Psoas muscle (tissue), 8 donors: ENCODE measurements at places on chromosomes 7 and 10.
A peak's percentile ranks its signal among the peaks of the same experiment; 100 is the strongest.

DNA sequence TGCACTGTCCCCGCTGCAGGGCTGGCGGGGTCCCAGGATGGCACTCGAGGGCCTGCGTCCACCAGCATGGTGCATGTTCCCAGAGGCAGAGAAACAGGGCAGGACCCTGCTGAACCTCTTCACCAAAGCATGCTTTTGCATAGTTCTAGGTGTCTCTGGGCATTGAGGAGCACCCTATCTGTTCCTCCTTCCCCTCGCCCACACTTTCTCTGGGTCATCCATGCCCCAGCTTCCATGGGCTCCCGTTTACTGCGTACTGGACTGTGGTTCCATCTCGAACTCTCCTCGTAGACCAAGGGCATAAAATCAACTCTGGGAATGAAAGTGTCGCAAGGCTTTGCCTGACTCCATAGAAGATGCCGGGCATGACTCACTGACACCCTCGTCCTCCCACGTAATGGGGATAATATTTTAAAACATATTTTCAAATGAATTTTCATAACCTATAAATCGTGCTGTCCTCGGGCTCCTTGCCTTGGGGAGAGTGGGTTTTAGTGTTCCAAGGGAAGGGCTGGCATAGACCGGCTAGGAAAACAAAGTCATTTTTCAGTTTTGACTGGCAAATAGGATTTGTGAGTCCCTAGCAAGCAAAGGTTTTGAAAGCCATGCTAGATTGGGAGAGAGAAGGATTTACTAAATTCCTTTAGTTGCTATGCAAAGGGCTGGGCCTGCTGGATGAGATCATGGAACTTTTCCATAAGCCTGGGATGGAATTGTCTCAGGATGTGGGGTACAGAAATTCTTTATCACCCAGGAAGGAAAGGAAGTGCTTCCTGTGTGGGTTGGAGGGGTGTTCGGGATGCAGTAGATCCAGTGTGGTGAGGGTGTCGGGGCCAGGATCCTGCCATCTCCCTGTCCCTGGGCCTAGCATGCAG is 498.7 kb upstream of the MKI67 start:
- H3K27ac ChIP-seq = no peak overlapping the region
- no peaks in the 10 kb centered on the region for H3K4me1 ChIP-seq
- no peaks in the 10 kb centered on the region for H3K36me3 ChIP-seq
- DNase-seq = no peak
- no peak overlapping the region for H3K4me3 ChIP-seq
- H3K27me3 ChIP-seq = peaks cover 3% of the 10 kb centered on the region

DNA sequence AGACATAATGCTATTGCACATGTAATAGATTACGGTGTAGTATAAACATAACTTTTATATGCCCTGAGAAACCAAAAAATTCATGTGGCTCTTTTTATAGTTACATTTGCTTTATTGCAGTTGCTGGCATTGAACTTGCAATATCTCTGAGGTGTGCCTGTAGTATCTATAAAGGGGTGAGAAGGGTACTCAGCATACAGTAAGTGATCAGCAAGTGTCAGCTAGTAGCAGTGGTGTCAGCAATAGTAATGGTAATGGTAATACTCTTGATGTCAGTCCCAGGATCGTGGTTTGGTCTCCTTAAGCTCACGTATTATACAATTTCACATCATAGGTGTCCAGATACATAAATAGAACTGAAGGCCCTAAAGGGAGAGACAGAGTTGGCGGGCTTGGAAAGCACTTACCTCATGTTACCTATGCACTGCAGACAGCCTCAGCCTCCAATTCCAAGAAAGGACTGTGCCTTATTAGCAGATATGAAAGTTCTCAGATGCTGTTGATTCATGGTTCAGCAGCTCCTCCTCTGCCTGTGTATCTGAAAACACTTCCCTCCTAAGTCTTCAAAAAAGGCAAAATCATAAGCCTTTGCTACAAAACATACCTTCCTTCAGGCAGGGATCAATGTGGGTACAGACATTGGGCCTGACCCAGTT is 6.6 kb upstream of the GIMAP7 start:
- no peaks in the 10 kb centered on the region for H3K27me3 ChIP-seq
- no peak overlapping the region for H3K27ac ChIP-seq
- no peaks in the 10 kb centered on the region for H3K4me1 ChIP-seq
- DNase-seq = no peak
- no peaks in the 10 kb centered on the region for H3K36me3 ChIP-seq
- H3K4me3 ChIP-seq = no peak overlapping the region

- no peak for DNase-seq
- H3K27me3 ChIP-seq = no peaks in the 10 kb centered on the region
- no peaks in the 10 kb centered on the region for H3K4me1 ChIP-seq
- no peak overlapping the region for H3K4me3 ChIP-seq
Observed at GRCh38 chr10:32073659-32074058, 17.4 kb upstream of the KIF5B start.

DNA sequence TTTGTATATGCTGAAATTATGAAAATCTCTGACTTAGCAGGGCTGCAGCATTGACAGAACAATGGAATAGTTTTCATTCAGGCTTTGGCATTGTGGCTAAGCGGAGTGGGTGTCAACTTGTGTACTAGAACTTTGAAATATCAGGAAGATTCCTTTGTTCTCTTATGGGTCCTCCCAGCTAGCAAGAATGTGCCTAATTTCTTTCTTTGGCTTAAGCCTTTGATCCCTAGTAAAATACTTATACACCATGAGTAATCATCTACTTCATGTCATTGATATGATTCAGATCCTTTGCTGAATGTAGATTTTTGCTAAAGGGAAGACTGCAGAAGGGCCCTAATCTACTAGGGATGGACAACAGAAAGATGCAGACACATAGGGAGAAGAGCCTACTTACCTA is 6.2 kb downstream of the AVL9 start:
- peaks cover 30% of the 10 kb centered on the region for H3K4me1 ChIP-seq
- no peaks in the 10 kb centered on the region for H3K27me3 ChIP-seq
- H3K27ac ChIP-seq = peak overlapping the region; percentile 51
- peak overlapping the region; percentile 2 for H3K4me3 ChIP-seq
- no peaks in the 10 kb centered on the region for H3K36me3 ChIP-seq

DNA sequence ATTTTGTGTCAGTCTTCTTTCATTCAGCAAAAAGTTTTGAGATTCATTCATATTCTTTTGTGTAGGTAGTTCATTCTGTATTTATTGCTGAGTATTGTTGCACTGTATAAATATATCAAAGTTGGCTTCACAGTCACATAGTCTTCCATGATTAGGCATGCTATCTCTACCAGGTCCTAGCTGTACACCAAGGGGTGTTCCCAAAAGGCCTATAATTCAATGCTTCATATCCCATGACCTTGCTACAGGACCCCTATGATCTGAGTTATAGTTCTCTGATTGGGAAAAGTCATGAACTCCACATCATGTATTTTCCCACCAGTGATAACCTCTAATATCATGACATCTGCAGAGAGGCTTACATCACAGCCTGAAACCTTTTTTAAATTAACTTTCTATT is 47.3 kb upstream of the MAGI2 start:
- H3K27ac ChIP-seq = no peak overlapping the region
- H3K27me3 ChIP-seq = peaks cover under 1% of the 10 kb centered on the region
- H3K4me1 ChIP-seq = no peaks in the 10 kb centered on the region
- no peaks in the 10 kb centered on the region for H3K36me3 ChIP-seq
- no peak overlapping the region for H3K4me3 ChIP-seq
- DNase-seq = no peak

GRCh38 chr10:129446183-129446581 is 20.9 kb upstream of the MGMT start:
- H3K36me3 ChIP-seq = no peaks in the 10 kb centered on the region
- H3K4me3 ChIP-seq = no peak overlapping the region
- H3K27ac ChIP-seq = no peak overlapping the region
- no peaks in the 10 kb centered on the region for H3K4me1 ChIP-seq
- DNase-seq = no peak

- no peaks in the 10 kb centered on the region for H3K27me3 ChIP-seq
- no peak for DNase-seq
- peaks cover 22% of the 10 kb centered on the region for H3K4me1 ChIP-seq
Observed at GRCh38 chr7:24908727-24909126, 71.3 kb downstream of the OSBPL3 start.

DNA sequence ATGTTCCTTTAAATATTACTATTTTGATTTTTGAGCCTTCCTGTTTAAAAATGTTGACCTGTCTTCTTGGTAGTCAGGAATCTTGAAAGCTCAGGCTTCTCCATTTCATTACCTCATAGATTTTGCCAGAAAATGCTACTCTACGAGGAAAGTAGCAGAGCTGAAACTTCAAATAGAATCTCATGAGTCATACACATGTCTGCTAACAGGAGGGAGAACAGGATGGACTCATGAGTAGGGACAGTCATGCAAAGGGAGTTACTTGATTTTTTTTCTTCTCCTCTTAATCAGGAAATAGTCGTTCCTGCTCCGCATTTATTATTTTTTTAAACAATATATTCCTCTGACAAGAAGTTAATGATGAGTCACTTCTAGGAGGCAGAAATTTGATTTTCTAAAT is 37.0 kb upstream of the MINDY3 start:
- no peaks in the 10 kb centered on the region for H3K27me3 ChIP-seq
- no peak for DNase-seq
- H3K27ac ChIP-seq = no peak overlapping the region
- no peak overlapping the region for H3K4me3 ChIP-seq
- H3K4me1 ChIP-seq = no peaks in the 10 kb centered on the region

GRCh38 chr7:4774658-4775249 is 669 bp upstream of the AP5Z1 start:
- H3K36me3 ChIP-seq = no peaks in the 10 kb centered on the region
- no peaks in the 10 kb centered on the region for H3K27me3 ChIP-seq

DNA sequence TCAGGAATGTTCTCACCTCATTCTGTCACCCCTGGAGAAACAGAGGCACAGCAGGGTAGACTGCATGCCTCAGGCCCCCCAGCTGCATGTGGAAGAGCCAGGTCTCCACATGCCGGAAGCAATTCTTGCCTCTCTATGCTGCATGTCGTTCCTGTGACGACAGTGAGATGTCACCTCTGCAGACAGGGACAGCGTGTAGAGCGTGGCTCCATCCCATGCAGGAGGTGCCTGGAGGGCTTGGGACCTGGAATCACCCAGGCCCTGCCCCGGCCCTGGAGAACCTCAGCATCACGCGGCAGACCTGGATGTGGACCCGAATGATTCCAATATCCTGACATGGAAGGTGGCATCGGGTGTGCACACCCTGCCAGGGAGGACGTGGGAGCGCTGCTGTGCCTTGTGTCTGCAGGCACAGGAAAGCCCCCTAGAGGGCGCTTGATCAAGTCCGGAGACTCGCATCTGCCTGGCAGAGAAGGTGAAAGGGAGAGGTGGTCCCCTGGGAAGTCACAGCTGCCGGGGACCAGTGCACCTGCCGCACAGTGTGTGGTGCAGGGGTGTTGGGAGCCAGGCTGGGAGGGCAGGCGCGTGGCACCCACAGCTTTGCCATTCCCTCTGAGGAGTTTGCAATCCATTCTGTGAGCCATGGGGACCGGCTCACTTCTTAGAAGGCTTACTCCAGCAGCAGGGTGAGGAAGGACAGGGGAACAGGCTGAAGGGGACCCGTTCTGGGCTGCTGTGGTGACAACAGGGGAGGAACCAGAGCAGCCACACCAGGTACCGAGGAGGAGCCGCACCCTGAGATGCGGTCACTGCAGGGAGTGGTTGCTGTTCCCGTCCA is 45.3 kb upstream of the EN2 start:
- DNase-seq = no peak
- no peak overlapping the region for H3K4me3 ChIP-seq

DNA sequence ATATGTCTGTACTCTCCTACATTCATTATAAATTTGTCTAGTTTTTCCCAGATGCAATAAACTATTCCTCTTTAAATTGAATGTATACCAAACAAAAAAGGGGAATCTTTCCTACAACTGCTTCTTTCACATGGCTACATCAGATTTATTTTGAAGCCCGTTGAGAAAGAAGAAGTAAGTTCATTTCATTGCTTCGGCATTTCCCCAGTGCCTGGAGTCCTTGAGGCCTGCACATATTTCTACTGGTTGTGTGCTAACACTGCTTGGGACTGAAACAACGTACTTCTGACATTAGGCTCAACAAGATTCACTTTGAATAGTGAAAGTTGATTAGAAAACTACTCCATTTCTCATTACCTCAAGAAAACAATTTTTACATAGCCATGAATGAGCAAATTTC is 201.7 kb downstream of the PHF14 start:
- H3K27me3 ChIP-seq = no peaks in the 10 kb centered on the region
- no peak overlapping the region for H3K4me3 ChIP-seq
- no peak for DNase-seq
- no peaks in the 10 kb centered on the region for H3K4me1 ChIP-seq
- no peak overlapping the region for H3K27ac ChIP-seq

DNA sequence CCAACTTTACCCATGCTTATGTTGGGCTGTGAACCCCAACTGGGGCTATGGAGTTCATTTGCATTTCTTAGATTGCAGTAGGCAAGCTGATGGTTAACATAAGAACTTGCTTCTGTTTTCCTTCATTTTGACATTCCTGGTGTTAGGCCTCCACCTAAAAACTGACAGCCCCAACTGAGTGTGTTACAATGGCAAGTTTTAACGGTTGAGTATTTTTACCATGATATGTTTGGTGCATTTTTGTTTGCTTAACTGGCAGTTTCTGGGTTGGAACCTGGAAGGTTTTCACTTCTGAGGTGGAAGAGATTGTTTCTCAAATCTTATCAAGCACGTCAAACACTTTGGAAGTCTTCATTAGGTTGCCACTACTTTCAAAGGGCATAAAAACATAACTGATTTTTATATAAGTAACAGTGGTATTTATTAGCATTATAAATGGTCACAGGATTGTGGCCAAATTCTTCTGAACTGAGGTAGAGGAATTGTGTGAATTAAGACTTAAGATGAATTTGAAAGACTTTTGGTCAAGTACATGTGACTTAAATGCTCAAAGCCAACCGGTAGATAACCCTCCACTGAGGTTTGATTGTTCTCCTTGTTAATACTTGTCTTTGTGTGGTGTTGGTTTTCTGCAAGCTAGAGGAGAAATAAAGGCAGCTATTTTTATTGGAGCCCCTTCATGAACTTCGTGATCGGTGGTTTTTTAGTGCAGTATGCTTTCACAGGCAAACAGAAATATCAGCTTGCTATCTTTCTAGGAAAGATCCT is 2.8 kb downstream of the BMI1 start:
- peaks cover 25% of the 10 kb centered on the region for H3K36me3 ChIP-seq
- no peak overlapping the region for H3K27ac ChIP-seq
- H3K27me3 ChIP-seq = no peaks in the 10 kb centered on the region

- H3K27me3 ChIP-seq = no peaks in the 10 kb centered on the region
- H3K4me3 ChIP-seq = no peak overlapping the region
- H3K36me3 ChIP-seq = no peaks in the 10 kb centered on the region
- H3K27ac ChIP-seq = no peak overlapping the region
- DNase-seq = no peak
Observed at GRCh38 chr7:2096692-2097387, 135.9 kb downstream of the MAD1L1 start.

DNA sequence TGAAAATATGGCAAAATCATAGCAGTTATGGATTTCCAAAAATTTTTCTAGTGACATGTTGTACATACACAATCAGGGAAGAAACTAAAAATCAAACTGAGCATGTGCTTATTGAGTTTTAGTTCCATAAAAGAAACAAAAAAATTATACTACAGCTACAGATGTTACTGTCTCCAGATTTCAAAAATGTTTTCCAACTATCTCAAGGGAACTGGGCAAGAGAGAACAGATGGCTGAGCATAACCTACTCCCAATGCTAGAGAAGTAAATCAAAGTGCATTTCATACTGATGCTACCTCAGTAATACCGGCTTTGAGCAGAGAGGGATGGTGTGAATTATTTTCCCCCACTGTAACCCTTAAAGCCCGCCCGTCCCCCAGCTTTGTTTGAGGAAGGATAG is 40.7 kb upstream of the KMT2C start:
- no peaks in the 10 kb centered on the region for H3K4me1 ChIP-seq
- no peak overlapping the region for H3K4me3 ChIP-seq
- no peaks in the 10 kb centered on the region for H3K36me3 ChIP-seq
- no peak for DNase-seq
